IgD-negative memory B cell (primary cell): ENCODE measurements at places on chromosomes 4 and X. TPM values are rescaled to one million over a fixed set of nuclear protein-coding genes. Genes with fewer than 3 reads are reported as not detected.

The ATP8A1 gene
- 15.0 TPM for polyA plus RNA-seq

The PDLIM3 gene
- polyA plus RNA-seq, result 0.13 TPM

The UGT8 gene
- polyA plus RNA-seq, result 6.1 TPM

The SSX4B gene
- polyA plus RNA-seq, result not detected

The MAEA gene
- 67.1 TPM for polyA plus RNA-seq

The CFAP47 gene
- polyA plus RNA-seq, result not detected

The HDAC6 gene
- polyA plus RNA-seq, result 20.1 TPM

The DRD5 gene
- polyA plus RNA-seq, result not detected

The ASB9 gene
- polyA plus RNA-seq, result not detected

The PNCK gene
- not detected for polyA plus RNA-seq

The CENPVL2 gene
- polyA plus RNA-seq, result not detected

The NEK1 gene
- 8.2 TPM for polyA plus RNA-seq

The HS6ST2 gene
- not detected for polyA plus RNA-seq

The PRRG3 gene
- not detected for polyA plus RNA-seq

The BMX gene
- polyA plus RNA-seq, result not detected

The MXD4 gene
- 31.1 TPM for polyA plus RNA-seq
